ENCODE measurements at places on chromosomes 7 and 10.

DNA sequence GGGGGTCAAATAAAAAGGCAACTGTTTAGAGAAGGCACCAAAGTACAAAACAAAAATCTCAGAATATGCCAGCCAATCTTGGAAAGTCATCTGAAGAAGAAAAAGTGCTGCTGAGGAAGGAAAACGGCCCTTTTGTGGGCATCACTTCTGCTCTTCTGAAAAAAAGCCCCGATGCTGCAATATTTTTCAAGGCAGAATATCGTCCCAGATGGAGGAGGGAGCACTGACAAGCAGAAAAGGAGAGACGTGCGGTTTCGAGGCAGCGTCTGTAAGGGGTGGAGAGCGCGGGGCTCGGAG lies 959 bp upstream of the ATRNL1 start:
- no peak for DNase-seq

GRCh38 chr7:107344799-107345198 lies 125.1 kb upstream of the GPR22 start:
- no peak for DNase-seq

DNA sequence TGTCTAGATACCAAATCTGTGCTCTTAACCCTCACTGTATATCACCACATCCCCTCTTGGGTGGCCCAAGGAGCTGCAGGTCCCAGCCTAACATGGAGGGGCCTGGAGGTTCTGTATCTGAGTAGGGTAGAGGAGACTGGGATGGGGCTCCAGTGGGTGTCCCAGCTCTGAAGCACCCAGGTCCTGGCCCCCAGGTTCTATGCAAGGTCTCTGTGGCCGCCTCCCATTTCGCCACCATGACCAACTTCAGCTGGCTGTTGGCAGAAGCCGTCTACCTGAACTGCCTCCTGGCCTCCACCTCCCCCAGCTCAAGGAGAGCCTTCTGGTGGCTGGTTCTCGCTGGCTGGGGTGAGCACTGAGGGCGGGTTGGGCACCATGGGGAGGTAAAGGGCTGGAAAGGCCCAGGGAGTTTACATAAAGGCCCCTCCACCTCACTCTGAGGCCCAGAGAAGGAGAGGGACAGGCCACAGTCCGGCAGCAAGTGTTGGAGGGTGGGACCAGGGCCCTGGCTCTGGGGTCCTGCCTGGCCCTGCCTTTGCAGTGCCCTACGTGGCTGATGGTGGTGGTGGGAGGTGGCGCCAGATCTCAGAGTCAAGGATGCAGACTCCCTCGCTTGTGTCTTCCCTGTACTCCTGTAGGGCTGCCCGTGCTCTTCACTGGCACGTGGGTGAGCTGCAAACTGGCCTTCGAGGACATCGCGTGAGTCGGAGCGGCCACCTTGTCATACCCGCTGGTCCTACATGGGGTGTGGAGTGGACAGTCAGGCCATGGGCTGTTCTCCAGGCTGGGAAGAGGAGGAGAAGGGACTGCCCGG lies 10.2 kb downstream of the GHRHR start:
- no peak for DNase-seq

DNA sequence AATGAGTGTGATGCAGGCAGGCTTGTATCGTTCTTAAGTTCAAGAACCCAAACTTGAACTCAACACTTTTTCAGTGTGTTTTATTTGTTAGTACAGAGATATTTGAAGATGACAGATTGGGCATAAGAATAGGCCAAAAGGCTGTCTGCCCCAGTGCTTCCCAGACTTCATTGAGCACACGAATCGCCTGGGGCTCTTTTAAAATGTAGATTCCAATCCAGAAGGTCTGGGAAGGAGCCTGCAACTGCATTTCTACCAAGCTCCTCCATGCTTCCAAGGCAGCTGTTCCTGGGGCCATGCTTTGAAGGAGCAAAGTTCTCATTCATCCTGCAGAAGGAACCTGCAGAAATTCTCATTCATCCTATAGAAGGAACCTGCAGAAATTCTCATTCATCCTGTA lies 114.5 kb upstream of the INSYN2A start:
- no peak for DNase-seq

DNA sequence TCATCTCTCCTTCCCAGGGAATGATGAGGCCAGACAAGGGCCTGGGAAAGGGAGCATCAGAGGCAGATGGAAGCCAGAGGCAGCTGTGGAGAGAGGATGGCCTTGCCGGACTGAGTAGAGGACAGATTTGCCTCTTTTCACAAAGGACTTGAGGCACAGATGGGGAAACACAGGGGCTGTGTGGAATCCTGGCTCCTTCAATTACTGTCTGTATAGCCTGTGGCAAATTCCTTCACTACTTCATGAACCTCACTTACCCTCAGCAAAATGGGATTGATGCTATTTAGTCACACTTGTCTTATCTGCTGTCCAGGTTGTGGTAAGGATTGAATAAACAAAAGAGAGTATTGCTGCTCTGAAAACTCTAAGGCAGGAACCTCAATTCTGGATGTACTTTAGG lies 40.3 kb downstream of the SLC25A28 start:
- no peak for DNase-seq

DNA sequence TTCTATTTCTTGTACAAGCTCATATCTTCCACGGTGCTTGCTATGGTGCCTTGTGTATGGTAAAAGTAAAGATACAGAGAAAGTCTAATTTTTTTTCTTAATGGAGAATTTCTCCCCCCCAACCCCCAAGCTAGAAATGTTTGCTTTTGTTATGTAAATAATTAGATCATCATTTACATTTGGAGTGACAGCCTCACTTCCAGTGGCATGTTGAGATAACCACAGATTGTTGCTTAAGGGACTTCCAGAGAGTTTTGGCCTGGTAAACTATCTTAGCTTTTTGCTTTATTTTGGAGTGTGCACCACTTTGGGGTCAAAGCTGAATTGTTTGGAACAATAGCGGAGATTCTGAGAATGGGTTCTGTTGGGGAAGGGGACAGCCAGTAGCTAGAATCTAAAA lies 129.7 kb downstream of the ZNF365 start:
- DNase-seq, result no peak

DNA sequence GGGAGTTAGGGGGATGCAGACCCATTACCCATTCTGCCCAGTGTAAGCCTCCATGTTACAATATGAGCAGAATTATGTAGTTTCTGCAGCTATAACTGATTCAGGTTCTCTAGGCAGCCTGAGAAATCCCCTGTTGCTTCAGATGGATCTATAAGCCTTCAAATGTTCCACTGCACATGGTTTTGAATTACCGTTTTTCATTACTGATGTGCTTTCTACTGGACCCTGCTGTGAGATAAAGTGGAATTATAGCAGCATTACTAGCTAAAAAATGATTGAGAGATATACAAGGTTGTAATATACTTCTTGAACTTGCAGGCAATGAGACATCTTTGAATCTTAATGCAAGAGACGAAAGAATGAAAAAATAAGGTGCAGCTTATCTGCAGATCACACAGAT lies 38.4 kb upstream of the ANAPC16 start:
- no peak for DNase-seq

- DNase-seq, result no peak
These were observed 232.5 kb upstream of the SH2B2 start for GRCh38 chr7:102054158-102054557.

DNA sequence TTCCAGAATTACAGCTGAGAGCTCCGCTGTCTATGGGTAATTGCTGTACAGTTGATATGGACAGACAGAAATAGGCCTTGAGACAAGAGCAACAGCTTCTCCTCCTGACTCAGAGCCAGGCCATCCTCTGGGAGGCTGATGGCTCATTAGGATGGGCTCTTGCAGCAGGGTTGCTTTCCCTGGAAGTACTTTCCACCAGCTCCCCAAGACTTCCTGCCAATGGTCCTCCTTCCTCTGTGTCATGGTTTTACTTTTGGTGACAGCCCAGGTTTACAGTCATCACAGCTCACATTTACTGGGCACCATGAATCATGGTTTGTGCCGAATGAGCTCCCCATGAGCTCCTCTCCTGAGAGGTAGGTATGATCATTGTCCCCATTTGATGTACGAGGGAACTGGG lies 131.8 kb downstream of the HECW1 start:
- no peak for DNase-seq

DNA sequence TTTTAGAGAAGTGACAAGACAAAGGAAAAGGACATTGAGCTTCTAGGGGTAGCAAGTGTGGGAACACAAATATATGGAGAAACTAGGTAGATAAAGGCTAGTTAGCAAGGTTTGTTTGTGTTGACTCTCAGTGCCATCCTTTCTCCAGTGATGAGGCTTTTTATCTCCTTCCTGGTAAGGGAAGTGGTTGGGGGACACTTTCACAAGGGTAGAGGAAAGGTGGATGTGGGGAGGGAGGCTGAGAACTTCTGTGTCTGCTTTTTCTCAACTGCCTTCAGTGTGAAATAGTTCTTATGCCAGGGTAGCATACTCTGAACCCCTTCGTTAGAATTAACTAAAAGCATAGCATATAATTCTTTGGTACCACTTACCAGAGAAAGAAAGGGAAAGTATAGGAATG lies 93.0 kb upstream of the STRIP2 start:
- DNase-seq, result no peak

GRCh38 chr10:97574374-97575126 lies 2.0 kb downstream of the ANKRD2 start:
- no peak for DNase-seq

GRCh38 chr7:40644454-40645188 lies 509.8 kb downstream of the SUGCT start:
- DNase-seq, result no peak

DNA sequence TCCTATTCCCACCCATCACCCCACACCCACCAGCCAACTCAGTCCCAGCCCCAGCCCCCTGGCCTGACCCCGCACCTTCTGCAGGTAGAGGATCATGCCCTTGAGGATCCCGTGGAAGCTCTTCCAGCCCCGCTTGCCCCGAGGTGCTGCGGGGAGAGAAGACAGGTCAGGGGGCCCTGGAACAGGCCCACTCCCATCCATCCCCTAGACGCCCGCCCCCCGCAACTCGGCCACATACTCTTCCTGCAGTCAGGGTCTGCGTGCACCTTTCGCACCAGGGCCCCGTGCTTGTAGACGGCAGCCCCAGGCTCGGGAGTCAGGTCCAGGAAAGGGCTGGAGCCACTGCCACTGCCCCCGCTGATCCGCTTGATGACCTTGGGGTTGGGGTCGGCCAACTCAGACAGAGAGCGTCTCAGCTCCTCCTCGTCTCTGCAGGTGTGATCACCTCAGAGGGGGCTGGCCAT lies 9.6 kb downstream of the NFKB2 start:
- no peak for DNase-seq

DNA sequence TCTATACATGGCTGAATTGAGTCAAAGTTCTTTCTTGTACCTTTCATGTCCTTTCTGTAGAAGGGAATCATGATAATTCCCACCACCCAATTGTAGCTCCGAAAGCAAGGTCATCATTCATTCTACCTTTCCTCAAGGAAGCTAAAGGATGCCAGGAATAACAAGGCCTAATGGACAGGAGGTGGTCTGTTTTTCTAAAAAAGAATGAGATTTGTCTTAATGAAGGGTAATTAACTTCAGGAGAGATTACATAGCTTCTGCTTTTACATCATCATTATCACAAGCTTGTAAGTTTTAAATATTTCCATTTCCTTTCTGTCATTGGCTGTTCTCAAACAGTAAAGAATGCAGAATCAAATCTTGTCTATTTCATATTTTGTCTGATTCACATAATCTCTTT lies 249.5 kb upstream of the SORCS1 start:
- DNase-seq, result no peak

DNA sequence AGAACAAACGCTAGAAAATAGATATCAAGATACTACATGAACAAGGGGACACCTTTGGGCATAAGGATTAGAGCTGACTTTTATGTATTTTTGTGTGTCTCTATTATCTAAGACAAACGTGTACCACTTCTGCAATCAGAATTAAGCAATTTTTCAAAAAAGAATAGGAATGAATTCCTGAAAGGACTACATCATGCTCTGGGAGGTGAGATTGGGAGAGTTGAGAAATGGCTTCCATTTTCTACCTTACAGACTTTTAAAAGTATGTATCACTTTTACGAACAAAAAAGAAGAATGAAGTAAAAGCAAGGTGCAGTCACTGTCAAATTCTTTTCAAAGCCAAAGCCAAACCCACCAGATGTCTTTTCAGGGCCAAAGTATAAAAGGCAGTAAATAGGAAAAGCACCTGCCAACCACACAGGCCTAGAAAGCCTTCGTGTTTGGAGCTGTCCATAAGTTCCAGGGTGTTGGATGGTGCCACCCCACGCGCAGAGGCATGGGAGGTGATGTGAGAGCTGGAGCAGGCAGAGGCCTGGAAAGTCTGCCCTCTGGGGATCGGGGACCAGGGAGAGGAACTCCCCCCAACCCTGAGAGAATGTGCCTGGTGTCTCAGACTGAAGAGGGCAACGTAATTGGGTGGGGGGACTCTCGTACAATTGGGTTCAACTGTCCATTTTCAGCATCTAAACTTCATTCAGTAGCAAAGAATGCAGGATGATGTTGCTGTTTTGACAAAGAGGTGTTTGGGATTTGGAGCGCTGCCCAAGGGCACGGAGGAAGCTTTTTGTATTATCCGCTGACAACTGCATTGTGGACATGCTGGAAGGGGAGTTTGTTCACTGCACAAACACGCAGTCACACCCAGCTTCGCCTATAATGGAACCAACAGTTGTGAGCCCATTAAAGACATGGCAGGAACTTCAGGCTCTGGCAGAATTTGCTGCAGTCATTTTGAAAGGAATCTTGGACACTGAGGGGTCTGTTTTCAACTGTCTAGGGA lies 17.6 kb upstream of the CTBP2 start:
- DNase-seq, result no peak

DNA sequence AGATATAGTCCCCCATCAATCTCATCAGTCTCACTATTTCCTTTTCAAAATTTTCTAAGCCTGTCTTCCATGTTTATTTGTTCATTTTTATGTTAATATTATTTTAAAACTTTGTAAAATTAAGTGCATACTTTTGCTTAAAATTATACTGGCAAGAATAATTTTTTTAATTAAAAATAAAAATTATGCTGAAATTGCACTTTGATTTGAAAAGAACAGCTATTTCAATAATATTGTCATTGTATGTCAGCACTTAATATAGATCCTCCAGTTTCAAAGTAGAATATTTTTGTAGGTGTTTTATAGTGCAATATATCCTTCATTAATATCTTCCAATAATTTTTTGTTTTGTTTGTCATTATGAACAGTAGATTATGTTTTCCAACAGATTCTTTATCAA lies 99.0 kb upstream of the MAGI2 start:
- no peak for DNase-seq

DNA sequence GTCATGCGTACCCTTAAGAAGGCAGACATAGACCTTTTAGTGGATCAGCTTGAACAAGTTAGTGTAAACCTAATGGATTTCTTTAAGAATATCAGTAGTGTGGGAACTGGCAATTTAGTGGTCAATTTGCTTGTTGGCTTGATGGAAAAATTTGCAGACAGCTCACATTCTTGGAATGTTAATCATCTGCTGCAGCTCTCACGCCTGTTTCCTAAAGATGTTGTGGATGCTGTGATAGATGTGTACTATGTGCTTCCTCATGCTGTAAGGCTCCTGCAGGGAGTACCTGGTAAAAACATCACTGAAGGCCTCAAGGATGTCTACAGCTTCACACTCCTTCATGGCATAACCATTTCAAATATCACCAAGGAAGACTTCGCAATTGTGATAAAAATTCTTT lies 103.4 kb downstream of the ABCA13 start:
- DNase-seq, result no peak

DNA sequence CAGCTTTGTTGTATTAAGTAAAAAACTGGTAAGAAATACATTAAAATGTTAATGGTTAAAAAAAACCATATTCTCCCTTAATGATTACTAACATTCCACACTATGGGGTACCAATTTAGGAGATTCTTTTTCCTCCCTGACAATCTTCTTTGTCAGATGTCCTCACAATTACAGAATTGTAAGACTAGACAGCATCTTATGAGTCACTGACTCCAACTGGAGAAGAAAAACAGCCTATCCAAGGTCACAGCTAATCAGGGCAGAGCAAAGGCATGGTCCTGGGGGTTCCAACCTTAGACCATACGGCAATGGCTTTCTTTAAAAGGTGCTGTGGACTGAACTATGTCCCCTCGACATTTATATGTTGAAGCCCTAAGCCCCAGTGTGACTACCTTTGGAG lies 127.6 kb downstream of the DLG5 start:
- DNase-seq, result no peak
